Suprapubic skin (tissue), 4 donors: ENCODE measurements at places on chromosomes 6 and 20.

DNA sequence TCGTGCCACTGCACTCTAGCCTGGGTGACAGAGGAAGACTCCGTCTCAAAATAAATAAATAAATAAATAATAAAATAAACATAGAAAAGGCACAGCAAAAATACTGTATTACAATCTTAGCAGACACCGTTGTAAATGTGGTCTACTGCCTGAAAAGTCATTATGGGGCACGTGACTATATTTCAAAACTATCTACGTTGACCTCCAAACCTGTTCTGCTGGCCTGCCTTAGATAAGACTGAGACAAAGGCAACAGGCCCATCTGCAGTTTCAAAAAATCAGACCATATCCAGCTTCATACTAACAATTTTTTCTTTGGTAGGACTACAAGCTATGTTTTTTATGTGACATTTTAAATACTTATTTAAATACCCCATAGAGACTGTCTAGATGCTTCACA lies 59.1 kb downstream of the AGPAT4 start:
- no peak for DNase-seq
- H3K27ac ChIP-seq = no peak overlapping the region
- H3K36me3 ChIP-seq = no peaks in the 10 kb centered on the region
- H3K4me3 ChIP-seq = no peak overlapping the region

DNA sequence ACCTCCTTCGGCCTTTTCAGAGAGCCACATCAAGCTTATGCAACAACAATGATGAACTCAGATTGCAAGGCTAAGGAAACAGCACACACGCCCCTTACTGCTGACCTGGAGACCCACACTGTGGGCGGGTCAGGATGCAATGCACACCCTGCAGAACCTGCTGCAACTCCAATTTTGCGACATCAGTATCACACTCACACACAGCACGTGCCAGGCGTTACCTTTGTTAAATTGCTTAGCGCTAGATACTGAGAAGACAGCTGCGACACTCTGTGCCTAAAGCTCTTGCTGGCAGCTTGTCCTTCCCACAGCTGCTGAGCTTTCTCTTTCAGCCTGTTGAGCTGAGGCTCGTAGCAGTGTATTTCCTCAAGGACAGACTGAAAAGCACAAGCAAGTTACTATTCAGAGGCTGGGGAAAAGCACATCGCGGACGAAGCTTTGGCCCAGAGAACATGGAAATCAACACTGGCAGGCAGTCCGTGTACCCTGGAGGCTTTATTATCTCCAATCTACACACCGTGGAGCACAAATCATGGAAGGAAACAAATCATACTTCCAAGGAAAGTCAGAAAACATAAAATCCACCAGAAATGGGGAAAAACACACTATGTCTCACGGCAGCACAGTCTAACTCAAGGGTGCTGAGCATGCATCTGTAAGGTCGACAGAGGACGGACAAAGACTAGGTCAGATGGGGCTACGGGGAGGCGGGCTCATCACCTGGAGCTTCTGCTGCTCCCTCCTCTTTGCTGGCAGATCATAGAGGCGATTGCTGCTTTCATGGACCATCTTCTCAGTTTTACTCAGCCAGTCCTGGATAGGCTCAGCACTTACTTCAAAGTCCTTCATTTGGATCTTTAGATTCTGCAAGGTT lies 268.2 kb downstream of the SYNE1 start:
- no peak for DNase-seq
- H3K27ac ChIP-seq = peak overlapping the region; percentile 51
- peaks cover 3% of the 10 kb centered on the region for H3K4me1 ChIP-seq
- H3K36me3 ChIP-seq = peaks cover 30% of the 10 kb centered on the region
- no peaks in the 10 kb centered on the region for H3K27me3 ChIP-seq

- H3K36me3 ChIP-seq = no peaks in the 10 kb centered on the region
- DNase-seq = no peak
- no peaks in the 10 kb centered on the region for H3K4me1 ChIP-seq
- no peak overlapping the region for H3K27ac ChIP-seq
Observed at GRCh38 chr20:9342651-9343050, 171.7 kb upstream of the LAMP5 start.

DNA sequence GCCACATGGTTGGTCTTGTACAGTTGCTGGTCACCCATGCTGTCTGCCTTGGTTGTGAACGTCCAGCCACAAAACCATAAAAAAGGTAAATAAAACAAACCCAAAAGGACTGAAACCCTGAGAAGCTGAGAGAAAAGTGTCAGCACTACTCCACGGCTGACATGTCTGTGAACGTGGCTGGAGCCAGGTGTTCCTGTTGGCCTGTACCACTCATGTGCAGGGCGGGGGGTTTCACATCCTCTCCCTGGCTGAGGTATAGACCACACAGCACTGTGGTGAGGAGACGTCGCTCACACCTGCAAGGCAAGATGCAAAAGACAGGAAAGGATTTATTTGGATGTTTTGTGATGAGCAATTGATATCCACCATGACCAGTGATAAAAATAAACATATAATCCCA lies 51.9 kb upstream of the MRPS10 start:
- H3K27me3 ChIP-seq = no peaks in the 10 kb centered on the region
- no peak overlapping the region for H3K27ac ChIP-seq
- no peak for DNase-seq
- H3K4me3 ChIP-seq = no peak overlapping the region
- peaks cover 21% of the 10 kb centered on the region for H3K36me3 ChIP-seq

DNA sequence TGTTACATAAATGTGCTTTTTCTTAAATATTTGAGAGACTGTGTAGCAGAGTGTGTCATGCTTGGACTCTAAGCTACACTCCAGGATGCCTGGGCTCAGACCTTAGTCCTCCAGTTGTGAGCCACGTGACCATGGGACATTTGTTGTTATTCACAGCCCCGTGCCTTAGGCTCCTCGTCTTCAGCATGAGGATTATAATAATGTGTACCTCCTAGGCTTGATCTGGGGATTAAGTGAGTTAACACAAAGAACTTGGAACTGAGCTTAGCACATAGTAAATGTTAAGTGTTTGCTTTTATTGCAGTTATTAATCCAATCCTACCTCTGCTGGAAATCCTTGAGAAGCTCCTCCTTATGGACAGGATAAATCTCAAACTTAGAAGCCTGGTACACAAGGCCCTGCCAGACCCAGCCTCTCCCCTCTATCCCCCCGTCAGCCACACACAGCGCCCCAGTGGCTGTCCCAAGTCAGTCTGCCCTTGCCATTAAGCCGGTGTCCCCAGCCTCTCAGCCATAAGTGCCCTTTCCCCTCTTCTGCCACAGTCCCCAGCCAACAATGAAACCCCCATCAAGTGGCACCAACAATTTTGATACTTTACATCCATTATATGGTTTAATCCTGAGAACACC lies 177.5 kb downstream of the TMEM242 start:
- no peak overlapping the region for H3K27ac ChIP-seq
- no peaks in the 10 kb centered on the region for H3K27me3 ChIP-seq
- DNase-seq = no peak
- H3K36me3 ChIP-seq = peaks cover 13% of the 10 kb centered on the region
- no peak overlapping the region for H3K4me3 ChIP-seq

DNA sequence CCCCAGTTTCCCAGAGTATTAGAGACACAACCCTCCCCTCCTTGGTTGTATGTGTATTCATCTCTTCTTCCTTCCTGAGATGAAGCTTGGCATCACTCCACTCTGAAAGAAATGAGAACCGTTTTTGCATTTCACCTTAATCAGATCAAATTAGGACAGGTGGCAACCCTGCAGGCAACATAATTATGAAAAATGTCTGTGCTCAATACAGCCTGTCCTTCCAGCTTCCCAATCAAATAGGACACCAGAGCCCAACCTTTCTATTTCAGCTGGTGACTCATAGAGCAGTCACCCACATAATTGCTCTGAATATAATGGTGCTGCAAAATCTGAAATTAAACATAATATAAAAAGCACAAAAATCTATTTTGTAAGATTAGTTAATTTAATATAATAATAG lies 310.2 kb upstream of the AGPAT4 start:
- no peak overlapping the region for H3K4me3 ChIP-seq
- H3K36me3 ChIP-seq = no peaks in the 10 kb centered on the region
- H3K4me1 ChIP-seq = no peaks in the 10 kb centered on the region
- no peaks in the 10 kb centered on the region for H3K27me3 ChIP-seq
- no peak for DNase-seq

DNA sequence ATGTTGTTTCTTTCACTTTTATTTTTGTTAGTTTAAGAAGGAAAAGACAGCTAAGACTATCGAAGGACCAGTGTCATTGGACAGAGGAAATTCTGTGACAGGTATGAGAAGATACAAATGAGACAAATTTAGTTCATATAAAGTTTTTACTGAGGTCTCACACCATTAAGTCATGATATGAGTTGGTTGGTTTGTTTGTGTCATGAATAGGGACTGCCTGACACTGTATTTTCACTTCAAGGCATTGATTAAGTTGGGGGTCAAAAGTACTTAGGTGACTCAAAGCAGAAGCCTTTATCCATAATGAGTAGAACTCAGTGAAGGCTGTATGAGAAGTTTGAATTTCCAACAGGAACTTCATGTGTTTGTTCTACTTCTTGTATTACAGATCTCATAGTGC lies 21.3 kb upstream of the HIVEP2 start:
- no peaks in the 10 kb centered on the region for H3K36me3 ChIP-seq
- H3K27ac ChIP-seq = no peak overlapping the region
- DNase-seq = no peak
- no peak overlapping the region for H3K4me3 ChIP-seq

DNA sequence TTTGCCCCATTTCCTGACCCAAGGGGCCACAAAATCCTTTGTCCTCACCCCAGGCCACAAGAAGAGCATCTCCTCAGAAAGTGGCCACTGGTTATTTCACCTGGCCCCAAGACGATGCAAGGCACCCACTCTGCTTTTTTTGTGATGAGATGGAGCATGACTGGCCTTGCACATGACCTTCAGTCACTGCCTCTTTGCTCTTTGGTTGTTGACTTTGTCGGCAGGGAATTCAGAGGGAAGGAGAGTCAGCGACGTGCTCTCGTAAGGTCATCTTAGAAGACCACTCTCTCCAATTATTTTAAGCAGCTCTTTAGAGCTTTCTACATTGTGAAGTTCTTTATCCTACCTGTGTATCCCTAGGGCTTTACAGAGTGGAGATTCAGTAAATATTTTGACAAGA lies 306.7 kb downstream of the PLCB1 start:
- no peak overlapping the region for H3K27ac ChIP-seq
- no peaks in the 10 kb centered on the region for H3K27me3 ChIP-seq
- H3K4me3 ChIP-seq = no peak overlapping the region
- no peaks in the 10 kb centered on the region for H3K36me3 ChIP-seq
- DNase-seq = no peak

GRCh38 chr6:156977527-156978291 lies 200.5 kb downstream of the ARID1B start:
- DNase-seq = no peak
- H3K27me3 ChIP-seq = no peaks in the 10 kb centered on the region
- no peak overlapping the region for H3K4me3 ChIP-seq
- H3K4me1 ChIP-seq = peaks cover 44% of the 10 kb centered on the region

DNA sequence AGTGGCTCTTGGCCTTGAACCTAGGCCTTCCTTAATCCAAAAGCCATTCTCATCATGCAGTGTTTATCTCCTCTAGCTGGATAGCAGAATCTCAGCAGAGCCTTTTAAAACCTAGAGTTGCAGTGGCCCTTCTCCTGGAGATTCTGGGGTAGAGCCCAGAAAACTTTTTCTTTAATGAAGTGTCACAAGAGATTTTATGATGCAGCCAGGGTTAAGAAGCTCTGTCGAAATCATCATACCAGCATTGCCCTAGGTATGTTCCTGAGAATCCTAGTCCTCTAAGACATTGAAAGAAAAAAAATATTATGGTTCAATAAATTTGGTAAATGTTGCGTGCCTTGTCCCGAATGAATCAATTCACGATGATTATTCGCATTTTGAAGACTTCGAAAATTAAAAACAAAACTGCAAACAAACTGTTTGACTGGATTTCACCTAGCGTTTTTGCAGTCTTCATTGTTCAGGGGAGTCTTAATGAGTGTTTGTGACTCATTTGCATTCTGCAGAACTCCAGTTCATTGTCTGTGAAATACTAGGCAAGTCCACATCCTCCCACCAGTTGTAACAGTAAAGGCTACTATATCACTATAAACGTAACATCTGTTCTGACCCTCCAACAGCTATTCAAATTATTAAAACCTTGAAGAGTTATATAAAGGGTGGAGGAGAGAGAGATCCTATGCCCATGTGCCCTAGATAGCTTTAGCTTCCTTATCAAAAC lies 198.6 kb downstream of the UST start:
- peaks cover 8% of the 10 kb centered on the region for H3K4me1 ChIP-seq
- no peak overlapping the region for H3K4me3 ChIP-seq
- H3K27me3 ChIP-seq = no peaks in the 10 kb centered on the region
- no peak overlapping the region for H3K27ac ChIP-seq
- DNase-seq = no peak

- H3K4me3 ChIP-seq = no peak overlapping the region
- H3K36me3 ChIP-seq = peaks cover 11% of the 10 kb centered on the region
- no peak overlapping the region for H3K27ac ChIP-seq
- no peak for DNase-seq
- H3K4me1 ChIP-seq = no peaks in the 10 kb centered on the region
- no peaks in the 10 kb centered on the region for H3K27me3 ChIP-seq
Observed at GRCh38 chr6:5215159-5215558, 45.6 kb downstream of the LYRM4 start.

GRCh38 chr6:68975816-68976215 lies 340.7 kb downstream of the ADGRB3 start:
- no peak for DNase-seq
- no peaks in the 10 kb centered on the region for H3K27me3 ChIP-seq
- no peak overlapping the region for H3K27ac ChIP-seq
- H3K4me3 ChIP-seq = no peak overlapping the region
- no peaks in the 10 kb centered on the region for H3K4me1 ChIP-seq

- H3K27ac ChIP-seq = no peak overlapping the region
- H3K36me3 ChIP-seq = no peaks in the 10 kb centered on the region
Observed at GRCh38 chr6:81300961-81301360, 451.5 kb downstream of the TENT5A start.

DNA sequence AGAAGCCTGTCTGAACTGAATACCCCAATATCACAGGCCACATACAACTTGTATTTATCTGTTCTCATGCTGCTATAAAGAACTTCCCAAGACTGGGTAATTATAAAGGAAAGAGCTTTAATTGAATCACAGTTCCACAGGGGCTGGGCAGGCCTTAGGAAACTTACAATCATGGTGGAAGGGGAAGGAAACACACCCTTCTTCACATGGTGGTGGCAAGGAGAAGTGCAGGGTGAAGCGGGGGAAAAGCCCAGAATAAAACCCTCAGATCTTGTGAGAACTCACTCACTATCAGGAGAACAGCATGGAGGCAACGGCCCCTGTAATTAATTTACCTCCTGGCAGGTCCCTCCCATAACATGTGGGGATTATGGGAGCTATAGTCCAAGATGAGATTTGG lies 50.3 kb upstream of the FNDC1 start:
- H3K27me3 ChIP-seq = no peaks in the 10 kb centered on the region
- H3K36me3 ChIP-seq = no peaks in the 10 kb centered on the region
- H3K27ac ChIP-seq = no peak overlapping the region
- no peak for DNase-seq

DNA sequence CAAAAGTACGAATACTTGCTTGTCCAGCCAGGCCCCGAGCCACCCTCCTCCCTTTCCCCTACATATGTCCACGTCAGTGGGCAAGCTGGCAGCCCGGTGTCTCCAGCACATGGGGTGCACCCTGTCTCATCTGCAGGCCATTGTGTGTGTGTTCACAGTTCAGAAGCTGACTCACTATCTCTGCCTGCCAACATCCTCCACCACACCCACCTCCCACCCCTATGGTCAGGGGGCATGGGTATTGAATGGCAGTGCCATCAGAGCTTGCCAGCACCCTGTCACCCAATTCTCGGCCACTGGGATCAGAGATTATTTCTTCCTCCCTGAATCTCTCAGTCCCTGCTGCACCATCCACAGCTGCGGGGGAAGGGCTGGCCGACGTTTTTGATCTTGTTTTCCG lies 195.7 kb downstream of the FARS2 start:
- H3K4me1 ChIP-seq = peaks cover 26% of the 10 kb centered on the region
- H3K36me3 ChIP-seq = peaks cover 2% of the 10 kb centered on the region
- DNase-seq = no peak
- no peaks in the 10 kb centered on the region for H3K27me3 ChIP-seq
- H3K4me3 ChIP-seq = peak overlapping the region; percentile 25
- H3K27ac ChIP-seq = peak overlapping the region; percentile 79
